ENCODE measurements at places on chromosomes 6 and 20.

DNA sequence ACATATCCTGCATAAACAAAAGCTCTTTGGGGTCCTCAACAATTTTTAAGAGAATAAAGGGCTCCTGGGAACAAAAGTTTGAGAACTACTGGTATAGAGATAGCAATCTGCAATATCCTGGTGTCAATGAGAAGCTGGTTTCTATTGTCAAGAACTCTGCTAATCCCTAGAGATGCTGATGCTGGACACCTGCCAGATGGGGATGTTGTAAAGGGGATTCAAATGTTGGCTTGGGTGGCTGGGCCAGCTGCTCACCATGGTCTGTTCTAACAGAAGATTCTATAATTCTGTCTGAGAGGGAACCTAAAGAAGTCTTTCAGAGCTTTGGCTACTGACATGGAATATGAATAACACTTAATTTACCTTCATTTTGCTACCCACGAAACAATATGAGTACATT lies 137.8 kb downstream of the BTBD9 start:
- no peak for DNase-seq

- no peak for DNase-seq
Measured at GRCh38 chr6:15398633-15399275, 152.9 kb downstream of the JARID2 start.

- no peak for DNase-seq
Measured at GRCh38 chr20:4454111-4454510, 267.6 kb upstream of the PRND start.

DNA sequence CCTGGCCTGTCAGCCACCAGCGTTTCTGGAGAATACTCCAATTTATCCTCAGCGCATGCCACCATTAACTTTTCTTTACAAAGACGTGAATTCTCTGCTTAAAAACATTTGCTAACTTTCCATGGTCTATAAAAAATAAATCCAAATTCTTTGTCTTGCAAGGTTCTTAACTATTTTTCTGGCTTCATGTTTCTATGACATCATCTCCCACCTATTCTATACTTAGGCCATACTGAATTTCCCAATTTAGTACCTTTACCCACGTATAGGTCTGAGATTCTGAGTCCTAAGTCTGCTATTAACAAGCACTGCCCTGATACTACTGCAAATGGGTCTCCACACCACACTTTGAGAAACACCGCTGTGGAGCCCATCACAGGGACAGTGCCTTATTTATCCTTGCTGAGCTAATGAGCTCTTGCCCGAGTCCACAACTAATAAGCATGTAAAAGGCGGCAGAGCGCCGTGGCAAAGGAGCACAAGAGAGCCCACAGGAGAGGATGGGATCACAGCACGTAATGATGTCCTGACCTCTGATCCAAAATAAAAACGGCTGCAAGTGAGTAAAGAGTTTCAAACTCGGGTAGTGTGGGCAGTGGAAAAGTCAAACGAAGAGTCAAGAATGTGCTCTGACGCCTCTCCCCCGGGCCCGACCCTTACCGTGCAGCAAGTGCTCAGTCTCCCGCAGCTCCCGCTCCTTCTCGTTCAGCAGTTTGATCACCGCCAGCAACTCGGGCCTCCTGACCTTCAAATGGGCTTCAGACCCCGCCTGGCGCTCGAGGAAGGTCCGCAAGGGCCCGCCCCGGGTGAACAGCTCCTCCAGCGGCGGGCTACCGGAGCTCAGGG lies 519 bp downstream of the MTRF1L start:
- DNase-seq, result no peak

GRCh38 chr6:72873433-72873832 lies 251.6 kb downstream of the KCNQ5 start:
- no peak for DNase-seq

- no peak for DNase-seq
Measured at GRCh38 chr20:42111349-42111748, 493.2 kb upstream of the CHD6 start.

- DNase-seq, result no peak
Measured at GRCh38 chr20:57619051-57619831, 985 bp downstream of the ZBP1 start.

DNA sequence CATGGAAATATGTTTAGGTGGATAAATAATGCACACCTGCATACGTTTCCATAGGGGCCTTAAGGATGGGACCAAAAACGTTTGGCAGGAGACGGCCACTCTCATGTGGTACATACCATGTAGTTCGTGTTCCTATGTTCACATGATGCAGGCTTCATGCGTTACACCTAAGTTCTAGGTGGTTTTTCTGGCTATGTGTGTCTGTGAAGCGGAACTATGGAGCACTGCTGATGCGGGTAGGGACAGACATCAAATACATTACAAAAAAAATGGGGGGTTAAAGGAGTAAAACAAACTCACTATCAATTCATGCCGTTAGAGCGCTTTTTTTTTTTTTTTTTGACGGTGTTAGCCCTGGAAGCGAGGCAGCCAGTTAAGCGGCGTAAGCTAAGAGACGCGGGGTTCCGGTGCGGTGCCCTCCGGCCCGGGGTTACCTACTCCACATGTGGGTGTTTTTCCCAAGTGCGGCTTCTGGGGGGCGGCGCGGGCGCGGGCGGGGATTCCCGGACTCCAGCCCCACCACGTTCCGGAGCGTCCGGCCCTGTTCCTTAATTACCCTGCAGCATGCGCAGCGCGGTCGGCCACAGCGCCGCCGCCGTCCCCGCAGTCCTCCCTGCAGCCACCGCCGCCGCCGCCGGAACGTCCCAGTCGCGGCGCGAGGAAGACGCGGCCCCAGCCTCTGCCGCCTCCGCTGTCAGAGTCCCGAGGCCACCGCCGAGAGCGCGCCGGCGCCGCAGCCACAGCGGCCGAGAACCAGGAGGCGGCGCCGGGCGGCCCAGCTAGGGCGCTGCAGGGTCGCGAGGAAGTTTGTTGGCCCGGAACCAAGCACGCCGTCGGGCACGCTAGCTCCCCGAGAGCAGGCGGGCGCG lies 648 bp downstream of the COL19A1 start:
- peak; percentile 62 for DNase-seq

DNA sequence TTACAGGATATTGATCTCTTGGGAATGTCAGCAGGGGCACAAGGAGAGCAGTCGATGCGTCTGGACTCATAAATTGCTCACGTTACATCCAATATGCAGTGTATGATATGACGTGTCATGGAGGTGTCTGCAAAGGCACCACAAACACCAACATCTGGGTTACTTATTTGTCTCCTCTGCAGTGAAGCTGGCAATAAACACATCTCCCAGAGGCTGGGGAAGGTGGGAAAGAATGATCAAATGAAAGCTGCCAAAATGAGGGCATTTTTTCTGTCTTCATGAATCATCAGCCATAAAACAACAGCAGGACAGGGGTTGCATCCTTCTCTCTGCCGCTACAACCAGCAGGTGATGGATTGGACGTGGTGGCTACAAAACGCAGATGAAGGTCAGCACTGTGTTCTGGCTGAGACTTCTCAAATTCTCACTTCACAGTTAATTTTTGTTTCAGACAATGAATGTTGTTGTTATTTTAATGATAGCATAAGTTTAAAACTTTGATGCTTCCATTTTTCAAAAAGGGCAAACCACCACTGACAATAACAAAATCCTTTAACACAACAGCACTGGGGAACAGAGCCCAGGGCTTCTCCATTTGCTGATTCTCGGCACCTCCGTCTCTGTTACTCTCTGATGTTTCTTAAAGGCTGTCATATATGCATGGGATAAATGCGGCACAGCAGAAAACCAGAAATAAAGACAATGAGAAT lies 47.5 kb downstream of the ERMARD start:
- no peak for DNase-seq

- DNase-seq, result peak; percentile 33
Measured at GRCh38 chr6:127520066-127520465, 931 bp upstream of the MTCL3 start.

- DNase-seq, result peak; percentile 52
Measured at GRCh38 chr6:51855310-51856082, 231.9 kb downstream of the PKHD1 start.

GRCh38 chr20:24393903-24394302 lies 75.5 kb upstream of the SYNDIG1 start:
- no peak for DNase-seq

- no peak for DNase-seq
Measured at GRCh38 chr20:47445291-47445690, 56.4 kb upstream of the NCOA3 start.

DNA sequence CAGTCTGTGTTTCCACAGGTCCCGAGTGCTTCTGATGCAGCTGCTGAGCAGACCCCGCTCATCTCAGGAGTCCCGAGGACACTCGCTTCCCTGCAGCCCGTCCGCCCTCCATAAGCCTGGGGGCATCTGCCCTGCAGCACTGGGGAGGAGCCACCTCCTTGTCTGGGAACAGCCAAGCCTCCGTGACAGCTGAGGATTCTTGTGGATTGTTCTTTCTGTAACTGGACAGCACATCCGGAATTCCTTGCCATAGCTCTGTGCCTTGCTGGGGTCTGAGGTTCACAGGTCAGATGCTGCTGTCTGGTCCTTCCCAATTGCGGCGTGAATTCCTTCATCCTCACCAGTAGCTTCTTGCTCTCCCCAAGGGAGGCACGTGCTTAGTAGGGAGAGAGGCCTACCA lies 38.4 kb upstream of the FNDC1 start:
- DNase-seq, result no peak

DNA sequence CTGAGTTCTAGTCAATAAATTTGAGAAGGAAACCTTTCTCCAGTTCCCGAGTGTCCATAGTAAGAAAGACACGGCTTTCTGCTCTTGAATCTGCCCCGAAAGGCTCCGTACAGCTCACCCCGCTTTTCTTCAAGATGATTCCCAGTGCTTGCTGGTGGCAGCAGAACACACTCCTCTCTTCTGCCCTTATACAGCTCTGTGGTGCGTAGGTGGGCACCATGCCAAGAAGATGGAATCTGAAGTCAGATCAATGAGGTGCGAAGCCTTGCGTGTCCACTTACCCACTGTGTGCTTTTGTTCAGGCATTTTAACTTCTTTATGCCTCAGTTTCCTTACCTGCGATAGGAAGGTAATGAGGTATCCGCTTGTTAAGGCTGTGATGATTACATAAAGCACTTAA lies 142.2 kb downstream of the WDR27 start:
- no peak for DNase-seq

DNA sequence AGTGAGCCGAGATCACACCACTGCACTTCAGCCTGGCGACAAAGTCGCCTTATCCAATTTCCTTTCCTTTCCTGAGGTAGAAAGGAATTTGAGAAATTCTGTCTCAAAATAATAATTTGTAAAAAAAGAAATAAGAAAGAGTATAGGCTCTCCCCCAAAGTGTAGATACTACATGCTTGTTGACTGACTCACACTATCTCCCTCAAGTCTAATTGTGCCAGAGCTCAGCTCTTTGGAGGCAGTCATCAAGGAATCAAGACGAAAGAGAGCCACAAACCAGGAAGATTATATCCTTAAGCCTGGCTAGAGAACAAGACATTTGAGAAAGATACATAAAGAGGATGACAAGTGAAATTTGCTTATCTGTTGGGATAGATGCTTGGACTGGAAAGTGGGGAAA lies 3.7 kb upstream of the FKBPL start:
- DNase-seq, result peak; percentile 84

DNA sequence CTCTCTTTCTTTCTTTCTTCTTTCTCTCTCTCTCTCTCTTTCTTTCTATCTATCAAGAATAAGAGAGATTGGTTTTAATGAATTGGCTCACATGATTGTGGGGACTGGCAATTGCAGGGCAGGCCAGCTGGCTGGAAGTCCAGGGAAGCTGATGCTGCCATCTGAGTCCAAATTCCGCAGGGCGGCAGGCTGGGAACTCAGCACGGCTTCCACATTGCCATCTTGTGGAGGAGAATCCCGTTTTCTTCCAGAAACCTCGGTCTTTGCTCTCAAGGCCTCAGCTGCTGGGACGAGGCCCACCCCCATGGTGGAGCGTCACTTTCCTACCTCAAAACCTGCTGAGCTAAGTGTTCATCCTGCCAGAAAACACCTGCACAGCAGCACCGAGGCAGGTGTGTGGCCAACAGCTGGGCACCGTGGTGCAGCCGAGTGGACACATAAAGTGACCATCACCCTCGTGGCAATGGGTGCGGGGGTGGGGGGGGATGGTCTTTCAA lies 58.8 kb upstream of the SLCO4A1 start:
- DNase-seq, result no peak
